ENCODE measurements at places on chromosomes 7 and 10.

DNA sequence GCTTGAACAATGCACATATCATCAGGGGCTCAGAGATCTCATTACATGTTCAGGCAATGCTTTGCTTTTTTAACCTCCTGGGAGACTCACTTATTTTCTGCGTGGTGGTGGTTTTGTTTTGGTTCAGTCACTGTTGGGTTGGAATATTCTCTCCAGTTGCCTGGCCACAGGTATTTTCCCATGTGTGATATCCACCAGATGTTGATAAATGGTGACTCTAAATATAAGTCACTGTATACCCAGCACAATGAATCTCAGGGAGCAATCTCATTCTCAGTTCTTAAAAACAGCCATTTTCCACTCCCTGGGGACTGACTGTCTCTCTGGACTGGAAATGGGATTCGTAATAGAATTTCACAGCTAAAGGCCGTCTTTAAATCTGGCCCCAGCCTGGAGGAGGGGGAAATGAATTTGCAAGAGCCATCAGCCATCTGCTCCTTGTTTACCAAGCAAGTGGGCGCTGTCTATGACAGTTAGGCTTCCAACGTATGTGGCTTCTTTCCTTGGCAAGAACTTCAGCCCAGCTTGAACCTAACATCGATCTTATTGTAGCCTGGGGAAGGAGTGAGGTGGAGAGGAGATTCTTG lies 1106.2 kb downstream of the NRG3 start:
- DNase-seq: no peak

- DNase-seq: no peak
Observed at GRCh38 chr10:118818621-118819221, 64.0 kb upstream of the CACUL1 start.

- no peak for DNase-seq
Observed at GRCh38 chr10:11823122-11823988, at the start of gene PROSER2. TSS of gene PROSER2 (plus strand) at chr10:11823356. CDS start at chr10:11852078, 28,722 bp downstream.

DNA sequence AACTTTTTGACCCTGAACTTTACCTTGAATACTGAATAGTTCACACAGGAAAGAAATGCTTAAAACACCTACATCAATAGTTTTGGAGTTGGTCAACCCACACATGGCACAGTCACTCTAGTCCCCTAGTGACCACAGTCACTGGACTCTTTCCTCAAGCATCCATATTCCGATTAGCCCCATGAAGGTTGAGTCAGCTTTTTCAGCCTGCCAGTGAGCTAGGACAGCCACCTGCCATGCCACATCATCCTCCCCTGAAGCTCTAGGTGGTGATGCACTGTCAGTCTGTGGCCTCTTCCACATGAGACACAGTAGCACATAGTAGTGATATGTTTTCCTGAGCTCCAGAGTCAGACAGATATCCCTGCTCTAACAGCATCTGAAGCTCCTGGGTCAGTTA lies 537.2 kb downstream of the XPNPEP1 start:
- no peak for DNase-seq

- DNase-seq: no peak
Observed at GRCh38 chr10:78046711-78047269, 13.1 kb downstream of the RPS24 start.

- peak; percentile 35 for DNase-seq
Observed at GRCh38 chr10:103470761-103471653, 8.0 kb downstream of the CALHM3 start.

DNA sequence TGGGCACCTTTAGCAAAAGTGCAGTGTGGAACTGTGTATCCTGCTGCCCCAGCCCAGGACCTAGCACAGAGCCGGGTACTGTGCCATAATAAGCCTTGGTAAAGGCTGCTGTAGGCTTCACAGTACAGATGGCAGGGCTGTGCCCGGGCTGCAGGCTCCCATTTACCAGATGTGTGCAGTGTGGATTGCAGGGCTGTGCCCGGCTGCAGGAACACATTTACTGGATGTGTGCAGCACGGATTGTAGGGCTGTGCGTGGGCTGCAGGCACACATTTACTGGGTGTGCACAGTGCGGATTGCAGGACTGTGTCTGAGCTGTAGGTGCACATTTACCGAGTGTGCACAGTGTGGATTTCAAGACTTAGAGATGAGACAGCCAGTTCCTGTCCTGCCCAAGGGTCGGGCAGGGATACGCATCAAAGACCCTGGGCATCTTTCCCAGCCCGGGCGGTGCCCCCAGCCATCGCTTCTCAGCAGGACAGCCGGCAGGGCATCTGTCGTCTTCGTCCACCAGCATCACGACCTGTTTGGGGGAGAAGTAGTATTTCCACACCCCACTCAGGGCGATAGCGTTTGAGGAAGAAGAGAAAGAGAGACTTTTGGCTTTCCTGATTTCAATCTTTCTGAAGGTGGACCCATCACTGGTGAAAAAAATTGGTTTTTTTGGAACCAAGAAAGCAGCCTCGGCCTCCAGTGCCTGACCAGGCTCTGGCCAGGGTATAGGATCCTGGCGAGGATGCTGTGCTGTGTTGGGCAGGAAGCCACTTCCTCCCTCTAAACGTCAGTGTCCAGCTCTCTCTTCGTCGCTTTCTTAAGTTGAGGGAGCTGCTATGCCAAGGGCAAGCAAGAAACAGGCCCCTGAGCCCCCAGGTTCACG lies 180.8 kb downstream of the CUX1 start:
- DNase-seq: no peak
